ENCODE measurements at places on chromosomes 3 and 15.

DNA sequence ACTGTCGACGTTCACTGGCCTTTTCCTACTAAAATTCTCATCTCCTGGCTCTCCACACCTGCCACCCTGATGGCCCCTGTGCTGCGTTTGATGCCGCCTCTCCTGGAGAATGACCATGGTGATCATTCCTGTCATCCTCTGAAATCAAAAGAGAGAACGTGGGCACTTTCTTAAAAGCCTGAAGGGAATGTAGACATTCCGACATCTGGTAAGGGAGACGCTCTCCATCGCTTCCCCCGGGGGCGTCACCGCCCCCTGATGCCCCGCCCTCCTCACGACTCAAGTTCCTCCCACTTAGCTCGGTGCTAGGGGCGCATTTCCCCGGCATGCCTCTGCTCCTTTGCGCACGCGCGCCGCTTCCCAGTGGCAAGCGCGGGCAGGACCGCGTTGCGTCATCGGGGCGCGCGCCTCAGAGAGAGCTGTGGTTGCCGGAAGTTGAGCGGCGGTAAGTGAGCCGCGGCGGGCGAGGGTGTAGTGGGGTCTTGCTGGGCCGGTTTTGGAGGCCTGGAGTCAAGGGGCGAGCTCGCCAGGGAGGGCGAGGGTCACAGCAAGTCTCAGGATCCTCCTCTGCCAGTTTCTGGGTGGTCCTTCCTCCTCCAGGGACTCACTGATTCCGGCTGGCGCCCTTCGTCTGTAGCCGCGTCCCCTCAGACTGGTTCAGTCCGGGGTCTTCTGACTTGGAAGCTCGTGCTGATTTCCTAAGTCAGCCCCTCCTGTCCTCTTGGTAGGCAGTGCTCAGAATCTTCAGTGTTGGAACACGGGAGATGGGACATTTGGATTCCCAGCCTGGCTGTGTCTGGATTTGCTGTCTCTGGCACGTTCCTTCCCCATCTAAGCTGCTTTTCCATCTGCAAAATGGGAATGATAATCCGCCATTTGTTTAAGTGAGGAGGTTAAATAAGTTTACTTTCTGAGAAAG is at the start of gene ATG7:
Gene ATG7 (plus strand): TSS at position 412 of the 919 bp plus-strand sequence. CDS start 26,299 bp downstream, outside the sequence.
- peak; percentile 96 for DNase-seq

GRCh38 chr15:85788771-85789495 is 5.8 kb downstream of the KLHL25 start:
- no peak for DNase-seq

- no peak for DNase-seq
Observed at GRCh38 chr3:23976555-23976954, 31.5 kb downstream of the NR1D2 start.

GRCh38 chr3:160686955-160687535 is 10.1 kb downstream of the ARL14 start:
- DNase-seq, result no peak

DNA sequence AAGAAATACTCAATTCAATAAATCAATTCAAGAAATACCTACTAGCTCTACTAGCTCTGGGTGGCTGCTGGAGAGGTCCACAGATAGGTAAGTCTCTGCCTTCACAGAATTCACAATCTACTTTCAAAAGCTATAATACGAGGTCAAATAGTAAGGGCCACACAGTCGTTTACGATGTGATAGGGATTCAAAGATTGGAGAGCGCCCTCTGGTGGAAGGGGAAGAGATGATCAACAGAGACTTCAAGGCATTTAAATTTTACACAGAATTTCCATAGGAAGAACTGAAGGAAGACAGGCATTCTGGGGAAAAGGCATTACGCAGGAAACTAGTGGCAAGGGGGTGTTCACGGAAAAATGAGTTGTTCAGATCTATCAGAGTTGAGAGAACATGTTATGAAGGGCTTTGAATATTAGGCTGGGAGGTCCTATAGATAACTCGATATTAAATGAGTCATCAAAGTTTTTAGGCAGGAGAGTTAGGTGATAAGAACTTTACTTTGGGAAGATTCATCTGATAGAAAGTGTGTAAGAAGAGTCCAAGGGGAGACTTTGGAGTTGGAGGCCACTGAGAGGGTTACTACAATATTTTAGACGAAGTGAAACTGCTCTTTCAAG is 128.8 kb downstream of the FRMD5 start:
- DNase-seq, result peak; percentile 50

DNA sequence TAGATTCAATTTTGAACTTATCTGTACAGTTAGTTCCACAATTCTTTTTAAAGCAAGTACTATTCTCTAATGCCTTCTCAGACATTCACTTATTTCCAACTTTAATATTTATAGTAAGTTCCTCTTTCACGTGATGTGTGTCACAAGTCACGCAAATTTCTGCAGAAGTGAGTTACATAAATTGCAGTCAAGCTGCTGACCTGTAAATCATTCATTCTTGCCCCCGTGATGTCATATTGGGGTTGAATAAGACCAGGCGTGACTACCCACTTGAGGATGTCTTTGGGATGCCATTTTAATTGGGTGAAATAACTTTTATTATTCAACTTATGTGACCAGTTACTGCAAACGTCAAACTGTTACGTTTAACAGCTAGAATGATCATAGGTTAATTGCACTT is 15.1 kb downstream of the PPARG start:
- no peak for DNase-seq
